HAP-1 (cell line): ENCODE measurements at places on chromosomes 5 and 9.

DNA sequence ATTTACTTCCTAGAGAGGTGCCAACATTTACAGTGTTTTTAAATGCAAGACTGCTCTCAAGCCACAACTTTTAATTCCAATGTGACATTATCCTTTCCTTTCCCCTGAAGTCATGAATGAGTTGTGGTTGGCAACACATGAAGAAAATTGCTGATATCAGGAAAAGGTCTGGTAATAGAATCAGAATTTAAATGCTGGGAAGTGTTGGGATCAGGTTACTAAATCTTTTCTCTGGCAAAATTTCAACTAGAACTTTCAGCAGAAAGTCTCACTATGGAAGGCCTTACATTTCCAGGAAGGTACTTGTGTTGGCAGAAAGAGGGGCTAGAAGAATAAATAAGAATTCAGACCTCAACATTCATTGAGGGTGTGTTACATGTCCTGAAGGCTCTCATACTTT is 10.6 kb upstream of the SLC44A1 start:
- DNase-seq, result no peak

DNA sequence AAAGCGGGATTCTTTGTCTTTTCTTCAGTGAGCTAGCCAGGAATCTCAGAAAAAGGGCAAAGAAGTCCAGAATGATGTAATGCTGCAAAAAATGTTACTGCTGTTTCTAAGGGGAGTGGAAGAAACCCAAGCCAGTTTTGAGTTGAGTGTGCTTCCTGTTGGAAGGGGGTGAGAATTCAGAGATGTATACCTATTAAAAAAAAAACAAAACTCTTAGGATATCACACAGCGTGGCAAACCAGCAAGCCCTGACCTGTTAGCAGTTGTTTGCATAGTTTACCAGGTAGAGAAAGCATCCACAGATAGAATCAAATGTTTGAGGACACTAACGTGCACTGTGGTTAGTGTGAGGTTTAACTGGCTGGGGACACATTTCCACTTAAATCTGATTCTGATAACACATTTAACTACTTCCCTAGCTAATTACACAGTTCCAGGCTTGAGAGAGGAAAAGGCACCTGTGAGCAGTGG is 11.4 kb downstream of the BASP1 start:
- DNase-seq, result no peak

DNA sequence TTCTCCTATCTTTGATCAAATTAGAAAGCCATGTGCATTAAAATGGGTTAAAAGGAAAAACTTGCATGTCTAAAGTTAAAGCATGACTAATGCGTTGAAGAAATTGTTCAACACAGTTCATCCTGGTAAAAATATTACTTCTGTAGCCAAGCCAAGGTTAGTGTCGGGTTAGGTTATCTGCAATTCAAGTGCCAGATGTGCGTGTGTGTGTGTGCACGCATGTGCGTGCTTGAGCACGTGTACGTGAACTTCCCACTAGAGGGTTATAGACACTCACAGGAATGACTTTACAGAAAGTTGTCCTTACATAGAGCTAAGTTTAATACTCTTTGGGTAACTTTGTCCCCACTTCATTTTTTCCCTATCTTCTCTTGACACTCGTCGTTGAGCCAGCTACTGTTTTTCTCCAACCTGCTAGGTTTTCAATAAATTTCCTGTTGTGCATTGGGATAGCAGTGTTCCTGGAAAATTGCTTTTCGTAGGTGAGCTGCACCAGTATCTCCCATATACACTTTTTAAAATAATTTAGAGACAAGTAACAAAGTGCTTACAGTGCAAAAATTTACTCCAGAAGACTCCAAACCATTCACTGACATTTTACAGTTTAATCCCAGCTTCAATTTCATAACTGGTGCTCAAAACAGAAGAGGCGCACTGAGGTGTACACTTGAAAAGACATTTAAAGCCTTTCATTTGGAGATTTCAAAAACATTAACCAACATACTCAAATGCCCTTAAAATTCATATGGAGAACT is 353.8 kb downstream of the NFIB start:
- no peak for DNase-seq

GRCh38 chr5:169979871-169980270 is 424 bp downstream of the INSYN2B start:
- peak; percentile 83 for DNase-seq

- peak; percentile 51 for DNase-seq
Measured at GRCh38 chr5:51386916-51387883, 4.0 kb downstream of the ISL1 start.

- no peak for DNase-seq
Measured at GRCh38 chr9:101586651-101587050, 8.1 kb downstream of the PPP3R2 start.

GRCh38 chr5:111589316-111589715 is 77.0 kb upstream of the STARD4 start:
- DNase-seq, result no peak

- DNase-seq, result no peak
Measured at GRCh38 chr9:97628668-97629067, 4.5 kb downstream of the TSTD2 start.

DNA sequence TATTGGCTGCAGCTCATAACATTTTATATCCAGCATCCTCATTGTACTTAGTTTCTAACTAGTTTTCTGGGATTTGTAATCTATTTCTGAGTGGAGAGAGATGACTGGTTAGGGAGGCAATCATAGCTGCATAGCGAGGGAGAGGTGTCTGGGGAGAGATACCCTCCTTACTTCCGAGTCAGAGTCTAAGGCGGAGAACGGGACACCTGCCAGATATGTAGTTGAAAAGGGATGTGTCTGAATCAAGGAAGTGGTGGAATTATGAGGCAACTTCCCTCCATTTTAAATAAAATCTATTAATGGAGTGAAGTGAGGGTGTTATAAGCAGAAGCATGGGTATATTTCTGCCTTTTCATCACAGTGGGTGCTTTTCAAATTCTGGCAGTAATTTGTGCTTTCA is 126.5 kb downstream of the MAST4 start:
- no peak for DNase-seq

- no peak for DNase-seq
Measured at GRCh38 chr9:100204796-100205195, 105.8 kb downstream of the INVS start.

- DNase-seq, result no peak
Measured at GRCh38 chr9:129245276-129245675, 67.2 kb upstream of the IER5L start.

DNA sequence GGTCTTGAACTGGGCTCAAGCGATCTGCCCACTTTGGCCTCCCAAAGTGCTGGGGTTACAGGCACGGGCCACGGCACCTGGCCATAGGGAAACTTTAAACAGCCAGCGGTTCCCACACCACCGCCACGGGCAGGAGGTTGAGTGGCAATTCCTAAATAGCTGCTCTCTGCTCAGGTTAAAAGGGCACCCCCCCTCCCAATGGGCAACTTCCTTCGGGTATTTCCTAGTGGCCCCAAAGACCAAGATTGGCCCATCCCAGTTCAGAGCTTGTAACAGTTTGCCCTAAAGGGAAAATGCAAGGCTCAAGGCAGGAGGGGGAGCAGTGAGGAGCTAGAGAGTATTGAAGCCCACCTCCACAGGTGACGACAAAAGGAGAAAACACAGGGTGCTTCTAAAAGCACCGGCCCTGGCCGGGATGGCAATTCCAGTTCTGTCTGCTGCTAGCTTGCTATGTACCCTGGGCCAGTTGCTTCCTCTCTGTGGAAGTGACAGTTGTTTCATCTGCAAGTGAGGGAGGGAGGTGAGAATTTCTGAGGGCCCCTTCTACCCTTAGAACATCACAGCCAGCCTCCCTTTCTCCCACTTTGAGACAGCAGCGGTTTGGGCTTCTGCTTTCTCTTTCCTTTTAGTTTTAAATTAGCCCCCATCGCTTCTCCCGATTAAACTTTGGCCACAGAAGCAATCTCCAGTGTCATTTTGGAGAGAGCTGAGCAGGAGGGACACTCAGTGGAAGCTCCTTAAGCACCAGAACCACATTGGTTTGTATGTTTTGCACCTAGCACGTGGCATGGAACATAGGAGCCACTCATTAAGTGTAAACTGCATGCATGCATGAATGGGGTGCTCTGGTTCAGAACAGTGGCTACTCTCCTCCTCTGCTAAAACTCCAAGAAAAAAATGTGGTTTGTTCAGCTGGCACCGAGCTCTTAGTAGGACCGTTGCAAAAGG is 17.3 kb upstream of the TNIP1 start:
- DNase-seq, result no peak

GRCh38 chr5:882253-883183 is 10.1 kb downstream of the BRD9 start:
- no peak for DNase-seq
